Amniotic stem cell (primary cell): ENCODE measurements at places on chromosomes 4 and X.

DNA sequence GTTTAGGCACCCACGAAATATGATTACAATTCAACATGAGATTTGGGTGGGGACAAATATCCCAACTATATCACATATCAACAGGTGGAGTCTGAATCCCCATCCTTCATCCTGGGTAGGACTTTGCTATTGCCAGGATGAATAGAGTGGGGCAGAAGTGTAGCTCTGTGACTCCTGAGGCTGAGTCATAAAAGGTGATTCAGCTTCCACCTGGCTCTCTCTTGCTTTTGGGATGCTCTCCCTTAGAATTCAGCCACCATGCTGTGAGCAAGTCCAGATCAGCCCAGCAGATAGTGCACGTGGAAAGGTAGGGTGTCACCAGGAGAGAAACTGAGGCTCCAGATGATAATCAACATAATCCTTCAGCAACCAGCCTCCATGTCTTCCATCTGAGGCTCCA lies 193.8 kb upstream of the BCOR start:
- DNase-seq, result no peak

DNA sequence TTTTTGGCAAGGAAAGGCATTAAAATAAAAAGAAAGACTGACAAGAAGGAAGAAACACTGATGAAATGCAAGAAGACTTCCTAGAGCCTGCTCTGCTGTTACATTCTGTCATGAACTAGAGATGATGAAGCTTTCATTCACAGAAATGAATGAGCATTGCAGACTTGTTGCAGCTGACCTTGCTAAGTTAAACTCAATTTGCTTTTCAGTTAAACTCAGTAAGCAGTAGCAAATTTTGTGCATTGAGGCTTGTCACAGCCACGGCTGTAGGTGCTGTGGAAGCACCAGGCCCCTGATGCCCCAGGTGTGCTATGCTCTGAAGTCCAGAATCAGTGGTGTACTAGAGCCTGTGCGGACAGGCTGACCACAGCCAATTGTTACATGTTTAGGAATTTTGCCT lies 39.6 kb upstream of the LSM6 start:
- DNase-seq, result no peak

DNA sequence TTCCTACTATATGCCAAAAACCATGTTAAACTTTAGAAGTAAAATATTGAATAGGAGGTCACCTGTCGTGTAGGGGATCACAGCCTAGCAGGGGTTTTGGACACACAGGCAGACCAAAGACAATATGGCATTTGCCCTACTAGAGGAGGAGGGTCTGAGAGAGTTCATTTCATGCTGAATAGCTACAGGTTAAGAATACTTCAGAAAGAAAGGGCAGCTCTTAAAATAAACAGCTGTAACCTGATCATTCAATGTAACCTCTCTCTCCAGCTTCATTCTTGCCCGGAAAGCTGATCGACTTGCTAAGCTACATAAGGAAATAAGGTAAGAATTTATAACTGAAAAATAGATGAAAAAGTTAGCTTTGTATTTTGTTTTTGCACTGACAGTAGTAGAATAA lies 79.9 kb downstream of the MAOA start:
- DNase-seq, result no peak

GRCh38 chrX:137031039-137031438 lies 2.8 kb downstream of the GPR101 start:
- DNase-seq, result no peak

DNA sequence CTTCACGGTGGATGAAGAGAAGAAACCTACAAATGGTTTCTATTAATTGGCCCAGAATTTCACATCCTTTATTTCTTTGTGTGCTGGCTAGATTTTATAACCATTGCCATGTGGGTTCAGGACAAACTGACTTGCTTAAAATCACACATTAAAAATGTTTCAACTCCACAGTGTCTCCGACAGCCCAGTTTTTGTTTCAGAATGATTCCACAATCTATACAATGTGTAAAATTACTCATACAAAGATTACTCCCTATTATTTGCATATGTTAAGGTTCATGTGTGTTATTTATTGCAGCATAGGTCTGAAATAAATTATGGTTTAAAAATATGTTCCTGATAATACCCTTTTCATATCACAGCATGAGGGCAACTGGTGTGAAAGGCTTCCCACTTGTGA lies 20.6 kb downstream of the DCHS2 start:
- DNase-seq, result no peak

DNA sequence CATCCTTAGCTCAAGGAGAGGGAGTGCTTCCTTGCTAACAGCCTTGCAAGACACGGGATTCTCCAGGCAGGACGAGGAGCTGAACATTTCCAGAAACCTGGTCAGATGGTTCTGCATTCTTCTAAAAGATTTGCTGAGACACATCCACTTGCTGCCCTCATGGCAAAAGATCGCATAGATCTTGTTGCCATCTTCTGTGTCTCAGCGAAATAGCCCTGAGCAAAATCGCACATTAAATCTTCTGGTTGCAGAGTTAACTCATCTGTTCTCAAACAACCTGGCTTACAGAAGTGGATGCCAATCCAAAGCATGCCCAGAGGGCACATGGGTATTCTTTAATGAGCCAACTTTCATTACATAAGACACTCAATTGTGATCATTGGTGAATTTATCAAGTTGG lies 167.5 kb downstream of the PRKX start:
- DNase-seq, result no peak

- no peak for DNase-seq
Observed at GRCh38 chr4:139763672-139764071, 98.1 kb downstream of the MGST2 start.

DNA sequence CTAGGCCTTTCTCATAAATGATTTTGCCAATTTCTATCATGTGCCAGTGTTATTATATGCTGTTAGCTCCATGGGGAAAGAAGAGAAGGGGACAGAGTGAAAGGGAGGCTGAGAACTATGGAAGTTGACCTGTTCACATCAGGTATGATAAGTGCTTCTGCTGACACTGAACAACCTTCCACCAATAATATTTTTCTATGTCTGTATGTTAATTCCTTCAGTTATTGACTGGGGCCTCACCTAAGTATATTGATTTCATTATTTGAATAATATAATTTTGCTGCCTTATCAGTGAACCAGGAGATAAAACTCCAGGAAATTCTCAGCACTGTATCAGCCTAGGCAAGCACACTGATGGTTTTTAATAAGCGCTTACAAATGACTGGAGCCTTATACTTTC lies 262.8 kb downstream of the SNCA start:
- DNase-seq, result no peak

- DNase-seq, result no peak
Observed at GRCh38 chr4:157988641-157989040, 184.2 kb downstream of the GASK1B start.
